ENCODE measurements at places on chromosomes 16 and 17.

DNA sequence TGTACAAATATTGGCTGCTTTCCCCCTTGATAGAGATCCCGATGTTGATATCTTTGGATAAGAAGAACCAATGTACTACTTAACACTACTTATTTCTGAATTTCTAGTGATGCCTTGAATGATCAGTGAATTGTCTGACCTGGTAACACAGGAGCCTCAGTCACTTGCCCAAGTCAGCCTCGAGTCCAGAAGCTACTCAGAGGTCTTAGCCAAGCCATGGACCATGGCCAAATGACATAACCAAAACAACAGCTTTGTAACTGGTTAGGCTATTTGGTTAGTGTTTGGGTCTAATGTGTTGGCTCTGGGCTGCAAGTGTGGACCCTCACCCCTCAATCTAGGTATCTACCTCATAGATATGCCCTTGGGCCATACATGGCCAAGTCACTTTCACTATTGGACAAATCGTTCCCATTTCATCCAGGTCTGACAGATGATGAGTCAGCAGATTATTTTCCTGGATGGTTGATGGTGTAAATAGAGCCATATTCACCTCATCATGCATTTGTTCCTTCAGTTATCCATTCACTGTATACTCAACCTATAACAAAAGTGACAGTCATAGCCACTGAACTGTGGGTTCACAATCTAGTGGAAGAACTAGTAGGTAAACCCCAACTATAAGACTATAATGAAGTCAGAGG is 3.5 kb downstream of the RBFOX1 start:
- no peak for DNase-seq

DNA sequence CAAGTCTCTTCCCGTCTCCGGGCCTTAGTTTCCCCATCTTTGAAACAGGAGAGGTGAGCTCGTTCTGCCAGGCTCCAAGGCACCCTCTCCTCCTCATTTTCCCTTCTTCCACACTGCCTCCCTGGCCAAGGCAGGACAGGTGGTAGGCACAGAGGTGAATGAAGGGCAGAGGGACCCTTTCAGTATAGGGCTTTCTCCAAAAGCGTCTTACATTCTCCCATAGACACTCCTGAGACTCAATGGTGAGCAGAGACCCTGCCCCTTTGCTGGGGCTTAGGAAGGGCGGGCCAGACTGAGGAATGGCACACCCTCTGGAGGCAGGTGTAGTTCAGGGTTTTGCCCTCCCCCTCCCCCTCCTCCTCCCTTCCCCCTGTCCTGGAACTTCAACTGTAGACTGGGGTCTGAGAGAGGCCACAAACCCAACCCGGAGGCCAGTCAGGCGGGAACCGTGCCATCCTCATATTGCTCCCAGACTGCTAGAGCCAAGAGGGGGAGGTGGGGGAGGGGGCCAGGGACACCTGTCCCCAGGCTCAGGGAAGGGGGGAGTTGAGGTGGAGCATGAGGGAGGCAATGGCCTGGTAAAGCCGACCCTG is 1.9 kb downstream of the PLEKHH3 start:
- no peak for DNase-seq

GRCh38 chr17:9179602-9180001 is 158.3 kb downstream of the NTN1 start:
- no peak for DNase-seq

DNA sequence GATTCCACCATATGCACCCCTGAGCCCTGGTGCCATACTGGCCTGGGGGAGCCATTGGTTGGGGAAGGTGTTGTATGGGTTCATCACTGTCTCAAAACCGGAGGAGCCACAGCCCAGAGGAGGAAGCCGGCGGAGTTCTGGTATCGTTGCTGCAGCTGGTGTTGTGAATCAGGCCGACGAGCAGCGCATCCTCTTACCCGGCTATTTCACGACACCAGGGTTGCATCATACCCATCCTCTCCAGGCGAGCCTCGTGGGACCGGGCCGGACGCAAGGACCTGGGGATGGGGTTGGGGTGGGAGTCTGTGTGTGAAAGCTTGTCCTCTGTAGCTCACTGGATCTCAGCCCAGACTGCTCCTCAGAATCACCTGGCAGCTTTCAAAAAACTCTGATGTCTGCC is 6.6 kb upstream of the SLC12A3 start:
- DNase-seq = no peak

GRCh38 chr16:74942977-74943918 is 41.7 kb downstream of the WDR59 start:
- DNase-seq = no peak

GRCh38 chr16:7914748-7915147 is 582.1 kb downstream of the RBFOX1 start:
- DNase-seq = no peak

GRCh38 chr16:85326794-85327181 is 214.5 kb upstream of the CIBAR2 start:
- no peak for DNase-seq

- peak; percentile 66 for DNase-seq
Observed at GRCh38 chr17:73311781-73312641, at the start of gene CDC42EP4. Gene CDC42EP4, minus strand, starts transcription at chr17:73312001. Its CDS starts 25,501 bp downstream, at chr17:73286500.

- DNase-seq = no peak
Observed at GRCh38 chr17:9865586-9865985, 39.5 kb downstream of the RCVRN start.

- DNase-seq = no peak
Observed at GRCh38 chr16:68696514-68696913, 40.6 kb upstream of the CDH1 start.

- no peak for DNase-seq
Observed at GRCh38 chr16:51382940-51383339, 231.9 kb upstream of the SALL1 start.

DNA sequence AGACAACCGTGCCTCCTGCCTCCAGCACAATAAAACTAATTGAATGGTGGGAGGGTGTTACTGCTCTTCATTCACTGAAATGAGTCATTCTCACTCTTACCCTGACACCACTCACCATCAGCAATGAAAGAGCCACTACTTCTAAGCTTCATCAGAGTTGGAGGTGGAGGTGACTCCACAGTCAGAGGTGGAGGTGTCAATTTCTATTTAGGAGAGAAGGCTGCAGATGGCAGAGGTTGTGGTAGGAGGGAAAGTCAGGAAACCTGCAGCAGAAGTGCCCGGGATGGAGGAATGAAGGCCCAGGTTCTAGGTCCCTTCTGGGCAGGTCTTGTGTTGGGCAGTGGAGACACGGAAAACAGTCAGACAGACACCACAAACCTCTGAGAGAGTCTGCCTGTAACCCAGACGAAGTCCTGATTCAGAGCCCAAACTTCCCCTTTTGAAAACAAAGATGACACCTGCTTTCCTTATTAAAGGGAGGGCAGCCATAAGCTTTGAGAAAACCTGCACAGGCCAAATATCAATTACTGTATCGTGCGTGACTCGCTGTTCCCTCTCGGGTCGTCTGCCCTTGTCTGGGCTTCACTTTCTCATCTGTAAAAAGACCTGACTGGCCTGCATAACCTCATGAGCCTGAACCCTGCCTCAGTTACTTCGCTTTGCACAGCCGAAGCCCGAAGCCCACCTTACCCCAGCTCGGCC is 668 bp downstream of the ATPAF2 start:
- no peak for DNase-seq

GRCh38 chr16:87571868-87572244 is 30.5 kb upstream of the JPH3 start:
- no peak for DNase-seq

DNA sequence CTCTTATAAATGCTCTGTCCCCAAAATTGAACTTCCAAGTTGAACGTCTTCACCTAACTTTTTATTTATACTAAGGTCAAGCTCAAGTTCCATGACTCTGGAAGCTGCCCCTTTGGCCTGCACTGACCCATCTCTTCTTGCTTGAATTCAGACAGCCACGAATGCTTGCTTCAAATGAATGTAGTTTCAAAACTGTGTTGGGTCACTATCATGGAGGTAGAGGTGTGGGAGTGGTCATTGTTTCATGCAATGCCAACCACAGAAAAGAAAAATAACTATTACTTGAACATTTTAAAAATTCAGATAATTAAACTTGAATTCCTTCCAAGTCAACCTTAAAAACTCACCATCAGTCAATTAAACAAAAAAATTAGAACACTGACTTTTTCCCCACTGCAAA is 2.5 kb downstream of the ITFG1 start:
- no peak for DNase-seq

- no peak for DNase-seq
Observed at GRCh38 chr16:48535831-48536613, 74.0 kb downstream of the N4BP1 start.

DNA sequence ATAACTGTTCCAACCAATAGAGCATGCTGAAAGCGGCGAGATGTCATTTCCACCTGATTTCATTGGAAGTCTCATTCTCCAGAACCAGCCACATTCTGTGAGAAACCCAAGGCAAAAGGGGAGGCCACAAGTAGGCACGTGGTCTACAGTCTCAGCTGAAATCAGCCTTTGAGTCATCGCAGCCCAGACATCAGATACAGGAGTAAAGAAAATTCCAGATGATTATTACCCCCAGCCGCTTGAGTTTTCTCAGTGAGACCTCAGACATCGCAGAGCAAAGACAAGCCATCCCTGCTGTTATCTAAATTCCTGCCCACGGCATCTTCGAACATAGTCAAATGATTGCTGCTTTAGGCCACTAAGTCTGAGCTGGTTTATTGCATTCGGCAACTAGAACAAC is 23.1 kb downstream of the STAT3 start:
- DNase-seq = no peak

DNA sequence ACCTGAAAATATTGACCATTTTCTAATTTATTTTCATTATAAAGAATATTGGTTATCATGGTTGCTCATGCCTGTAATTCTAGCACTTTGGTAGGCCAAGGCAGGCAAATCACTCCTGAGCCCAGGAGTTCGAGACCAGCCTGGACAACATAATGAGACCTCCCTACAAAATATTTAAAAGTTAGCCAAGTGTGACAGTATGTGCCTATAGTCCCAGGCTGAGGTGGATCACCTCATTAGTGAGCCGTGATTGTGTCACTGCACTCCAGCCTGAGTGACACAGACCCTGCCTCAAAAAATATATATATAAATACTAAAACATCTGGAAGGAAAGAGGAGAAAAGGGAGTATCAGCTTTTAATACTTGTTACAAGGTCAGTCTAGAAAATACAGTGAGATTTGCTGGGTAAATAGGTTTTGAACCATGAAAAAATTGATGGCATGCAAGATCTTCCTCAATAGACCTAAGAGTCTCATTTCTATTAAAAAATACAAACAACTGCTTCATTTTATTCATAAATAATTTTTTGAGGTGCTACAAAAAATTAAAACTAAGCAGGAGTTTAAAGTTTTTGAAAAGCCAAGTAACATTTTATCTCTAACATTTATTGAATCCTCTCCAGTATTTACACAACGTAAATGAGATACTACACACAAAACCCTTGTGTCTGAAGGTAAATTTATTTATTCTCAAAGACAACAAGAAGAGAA is 47.7 kb downstream of the TUBD1 start:
- no peak for DNase-seq

GRCh38 chr16:3480901-3481695 is 14.2 kb downstream of the C16orf90 start:
- no peak for DNase-seq

DNA sequence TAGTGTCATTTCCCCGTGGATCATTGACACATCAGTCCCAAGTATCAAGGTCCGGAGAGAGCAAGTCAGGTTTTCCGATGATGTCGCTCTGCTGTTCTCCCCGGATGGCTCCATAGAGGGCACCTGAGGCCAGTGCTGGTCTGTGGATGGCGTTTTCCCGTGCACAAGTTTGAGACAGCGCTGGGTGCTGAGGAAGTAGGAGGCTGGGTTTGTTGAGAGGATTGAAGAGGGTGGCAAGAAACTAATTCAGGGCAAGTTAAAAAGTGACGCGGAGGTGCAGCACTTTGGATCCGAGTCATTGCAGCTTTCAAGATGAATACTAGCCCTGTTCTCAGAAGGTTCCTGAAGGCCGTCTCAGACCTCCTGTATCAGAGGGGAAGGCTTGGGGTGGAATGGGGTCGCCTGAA is 7.7 kb downstream of the NUBP1 start:
- DNase-seq = no peak

- no peak for DNase-seq
Observed at GRCh38 chr17:73410586-73411312, 98.9 kb upstream of the CDC42EP4 start.

DNA sequence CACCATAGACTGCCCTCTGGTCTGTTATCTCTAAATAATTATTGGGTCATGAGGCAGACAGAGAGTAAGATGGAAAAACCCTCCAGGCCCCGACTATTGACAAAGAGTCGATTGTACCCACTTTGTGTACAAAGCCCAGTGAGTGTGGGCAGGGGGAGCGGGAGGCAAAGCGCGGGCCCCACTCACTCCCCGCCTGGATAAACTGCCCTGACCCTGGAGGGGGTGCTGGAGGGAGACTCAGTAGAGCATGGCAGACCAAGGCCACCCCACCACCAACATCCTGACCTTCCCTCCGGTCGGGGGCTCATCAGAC is 11.2 kb upstream of the CPSF4L start:
- no peak for DNase-seq

- DNase-seq = no peak
Observed at GRCh38 chr17:28900986-28901726, 1.7 kb downstream of the DHRS13 start.

DNA sequence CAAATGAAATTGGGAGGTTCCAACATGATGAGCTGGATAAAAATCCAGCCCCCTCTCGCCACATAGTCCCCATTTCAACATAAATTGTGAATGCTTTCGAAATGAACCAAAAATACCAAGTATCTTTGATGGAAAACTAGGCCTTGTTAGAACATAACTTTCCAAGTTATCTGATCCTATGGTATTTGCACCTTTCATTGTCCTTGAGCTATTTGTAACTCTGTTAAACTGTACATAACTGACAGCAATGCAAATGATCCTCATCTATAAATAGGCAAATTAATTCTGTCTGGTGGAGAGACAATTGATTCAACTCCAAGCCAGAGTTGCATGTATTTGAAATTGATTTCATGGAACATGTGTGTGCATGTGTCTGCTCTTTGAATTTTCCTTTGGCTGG is 18.2 kb downstream of the CMTM4 start:
- no peak for DNase-seq

DNA sequence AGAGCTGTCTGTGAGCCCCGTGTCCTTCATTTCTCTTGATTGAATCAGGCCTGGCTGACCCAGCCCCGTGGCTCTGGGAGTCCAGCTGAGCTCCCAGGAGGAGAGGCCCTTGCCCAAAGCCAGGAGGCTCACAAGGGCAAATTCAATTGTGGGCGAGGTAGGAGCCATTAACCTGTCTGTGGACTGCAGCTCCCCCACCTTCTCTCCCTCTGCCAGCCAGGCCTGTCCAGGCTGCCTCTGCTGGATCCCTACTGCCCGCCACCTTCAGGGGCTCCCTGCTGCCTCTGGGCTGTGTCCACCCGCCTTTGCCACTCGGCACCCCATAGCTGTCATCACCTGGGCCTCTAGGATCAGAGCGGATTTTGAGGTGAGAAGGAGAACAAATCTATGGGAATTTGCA is 61.9 kb downstream of the RTN4RL1 start:
- no peak for DNase-seq

All from stimulated activated CD8-positive, alpha-beta memory T cell treated with anti-CD3 and anti-CD28 coated beads, Interleukin-7, amount 100 ng/mL, for 1 hour (primary cell).